ENCODE measurements at places on chromosomes 7 and 10.

- DNase-seq, result no peak
Measured at GRCh38 chr7:2482725-2483451, 6.7 kb upstream of the GRIFIN start.

GRCh38 chr10:114479836-114480235, 75.5 kb upstream of the AFAP1L2 start:
- DNase-seq, result no peak

GRCh38 chr7:75993689-75994387, 557 bp downstream of the TMEM120A start:
- peak; percentile 15 for DNase-seq

DNA sequence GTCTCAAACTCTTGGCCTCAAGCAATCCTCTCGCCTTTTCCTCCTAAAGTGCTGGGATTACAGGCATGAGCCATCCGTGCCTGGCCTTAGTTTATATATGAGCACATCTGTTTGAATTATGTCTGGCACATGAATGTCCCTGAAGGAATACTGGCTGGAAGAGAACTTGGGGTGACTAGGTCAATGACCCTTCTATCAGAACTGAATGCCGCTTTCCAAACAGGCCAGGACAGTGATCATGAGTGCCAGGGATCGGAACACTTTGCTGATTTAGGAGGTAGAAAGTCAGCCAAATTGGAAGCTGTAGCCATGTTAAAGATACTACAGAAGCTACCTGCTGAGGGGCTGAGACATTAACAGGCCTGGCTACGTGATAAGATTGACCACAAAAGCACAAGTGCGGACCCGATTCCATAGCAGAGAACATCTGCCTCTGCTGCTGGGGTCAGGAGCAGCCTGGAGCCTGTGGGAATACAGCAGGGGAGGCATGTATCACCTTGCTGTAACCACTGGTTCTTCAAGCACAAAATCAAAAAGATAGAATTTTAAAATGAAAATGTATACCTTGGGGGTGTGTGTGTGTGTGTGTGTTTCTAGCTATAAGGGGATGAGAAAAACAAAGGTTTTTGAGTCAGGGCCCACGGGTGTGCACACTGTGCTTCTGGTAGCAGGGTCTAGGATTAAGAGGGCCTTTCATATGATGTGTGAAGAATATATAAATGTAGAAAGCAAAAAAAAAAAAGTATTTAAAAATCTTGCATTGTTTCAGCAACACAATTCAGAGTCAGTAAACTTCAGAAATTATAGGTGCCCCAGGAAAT, 293.7 kb downstream of the BBS9 start:
- DNase-seq, result no peak

DNA sequence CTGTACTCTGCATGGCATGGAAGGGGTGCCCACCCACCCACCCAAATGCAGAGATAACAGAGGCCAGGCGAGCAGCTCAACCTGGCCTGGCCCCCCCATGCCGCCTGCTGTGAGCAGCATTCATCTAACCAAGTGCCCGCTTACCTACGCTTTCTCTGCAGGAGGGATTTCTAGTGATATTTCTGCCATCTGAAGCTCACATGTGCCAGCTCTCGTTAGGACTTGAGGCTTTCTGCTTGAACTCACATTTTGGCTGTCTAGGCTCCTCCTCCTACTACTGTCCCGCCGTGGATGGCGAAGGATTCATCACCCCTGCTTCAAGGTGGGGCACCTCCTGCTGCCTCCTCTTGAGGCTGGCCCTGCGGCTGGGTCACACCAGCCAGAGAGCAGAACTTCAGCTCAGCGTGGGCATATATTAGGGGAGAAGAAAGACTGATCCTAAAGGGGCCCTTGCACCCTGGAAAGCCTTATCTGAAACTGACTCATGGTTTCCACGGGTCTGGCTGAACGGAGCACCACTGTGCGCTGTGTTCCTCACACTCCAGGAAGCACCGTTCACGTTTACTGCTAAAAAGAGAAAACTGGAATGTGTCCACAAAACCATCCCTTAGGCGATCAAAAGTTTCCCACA, 45.5 kb downstream of the CTBP2 start:
- no peak for DNase-seq

- DNase-seq, result no peak
Measured at GRCh38 chr10:86673827-86674581, 5.7 kb downstream of the LDB3 start.

DNA sequence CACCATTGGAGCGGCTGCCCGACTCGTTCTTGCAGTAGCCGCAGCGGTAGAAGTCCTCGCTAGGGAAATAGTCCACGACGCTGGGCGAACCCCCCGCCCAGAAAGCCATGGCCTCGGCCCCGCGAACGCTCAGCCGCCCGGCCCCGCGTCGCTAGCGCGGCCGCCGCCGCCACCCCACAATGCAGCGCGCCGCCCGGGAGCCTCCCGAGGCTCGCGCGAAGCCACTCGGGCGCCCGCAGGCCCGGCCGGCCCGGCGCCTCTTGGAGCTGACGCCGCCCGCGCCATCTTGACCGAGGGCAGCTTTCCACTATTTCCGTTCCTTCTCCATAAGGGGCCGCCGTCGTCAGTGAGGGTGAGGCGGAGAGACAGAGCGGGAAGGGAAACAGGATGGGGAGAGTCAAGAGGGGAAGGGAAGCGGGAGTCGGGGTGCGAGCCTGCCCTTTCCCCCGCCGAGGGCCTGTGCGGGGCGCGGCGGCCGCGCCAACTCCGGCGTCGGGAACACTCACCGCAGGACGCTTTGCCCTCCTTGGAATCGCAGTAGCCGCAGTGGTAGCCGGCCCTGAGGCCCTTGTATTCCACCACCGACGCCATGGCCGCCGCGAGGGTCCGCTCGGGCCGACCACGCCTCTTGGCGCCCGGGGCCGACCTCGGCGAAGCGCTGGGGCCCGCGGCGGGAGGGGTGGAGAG, at the start of gene ATE1:
TSS of gene ATE1 (minus strand) at position 191 of the 687 bp plus-strand sequence. CDS start at position 109, 82 bp downstream.
- DNase-seq, result peak; percentile 70

DNA sequence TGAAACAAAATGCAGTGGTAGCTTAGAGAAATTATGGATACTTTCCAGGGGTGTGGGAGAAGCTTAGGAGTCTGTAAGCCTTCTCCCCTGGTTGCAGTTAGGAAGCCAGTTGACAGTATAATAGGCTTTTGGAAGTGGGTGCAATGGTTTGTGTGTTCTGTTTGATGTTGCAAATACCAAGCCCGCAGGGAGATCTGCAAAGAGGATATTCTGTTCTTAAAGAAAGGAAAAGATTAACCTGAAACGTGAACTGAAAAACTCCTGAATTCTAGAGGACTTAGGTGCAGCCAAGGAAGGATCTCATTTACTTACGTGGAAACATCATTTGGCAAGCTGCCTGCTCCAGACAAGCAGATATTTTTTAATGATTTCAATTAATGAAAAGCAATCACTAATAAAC, 496.6 kb downstream of the AUTS2 start:
- DNase-seq, result no peak

DNA sequence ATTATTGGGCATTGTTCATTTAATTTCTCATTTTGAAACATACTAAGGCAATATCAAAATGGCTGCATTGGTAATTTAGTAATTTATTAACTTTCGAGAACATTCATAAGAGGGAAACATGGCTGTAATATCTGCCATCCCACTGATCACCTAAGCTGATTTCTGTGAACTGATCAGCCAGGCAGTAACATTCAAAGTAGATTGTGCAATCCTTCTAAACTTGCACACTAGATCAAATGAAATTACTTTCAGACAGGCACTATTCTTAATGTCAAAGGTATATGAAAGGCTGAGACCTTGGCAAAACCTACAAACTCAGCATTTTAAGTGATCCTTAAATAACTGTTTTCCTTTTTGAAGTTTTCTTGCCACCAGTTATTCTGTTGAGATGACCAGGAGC, 290.7 kb downstream of the CACNA2D1 start:
- no peak for DNase-seq

- no peak for DNase-seq
Measured at GRCh38 chr10:31697271-31698180, 231.1 kb downstream of the ARHGAP12 start.

DNA sequence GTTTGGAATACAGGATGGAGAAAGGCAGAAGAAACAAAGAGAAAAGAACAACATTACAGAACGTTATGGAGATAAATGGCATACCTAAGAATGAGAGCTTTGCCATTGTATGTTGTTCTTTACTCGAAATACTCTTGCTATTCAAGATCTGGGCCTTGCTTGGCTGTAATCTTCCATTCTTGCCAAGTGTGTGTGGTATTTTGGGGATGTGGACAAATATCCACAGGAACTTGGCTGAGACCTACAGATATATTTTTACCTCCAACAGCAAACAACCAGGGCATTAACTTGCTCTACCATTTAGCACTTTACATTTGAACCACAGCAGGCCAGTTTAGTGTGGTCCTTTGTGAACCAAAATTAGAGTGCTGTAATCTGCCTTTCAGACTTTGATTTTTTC, 76.3 kb downstream of the DKK1 start:
- DNase-seq, result no peak

GRCh38 chr10:27890971-27891370, 107.9 kb downstream of the ODAD2 start:
- DNase-seq, result no peak

- no peak for DNase-seq
Measured at GRCh38 chr7:110909117-110909516, 181.8 kb upstream of the LRRN3 start.

DNA sequence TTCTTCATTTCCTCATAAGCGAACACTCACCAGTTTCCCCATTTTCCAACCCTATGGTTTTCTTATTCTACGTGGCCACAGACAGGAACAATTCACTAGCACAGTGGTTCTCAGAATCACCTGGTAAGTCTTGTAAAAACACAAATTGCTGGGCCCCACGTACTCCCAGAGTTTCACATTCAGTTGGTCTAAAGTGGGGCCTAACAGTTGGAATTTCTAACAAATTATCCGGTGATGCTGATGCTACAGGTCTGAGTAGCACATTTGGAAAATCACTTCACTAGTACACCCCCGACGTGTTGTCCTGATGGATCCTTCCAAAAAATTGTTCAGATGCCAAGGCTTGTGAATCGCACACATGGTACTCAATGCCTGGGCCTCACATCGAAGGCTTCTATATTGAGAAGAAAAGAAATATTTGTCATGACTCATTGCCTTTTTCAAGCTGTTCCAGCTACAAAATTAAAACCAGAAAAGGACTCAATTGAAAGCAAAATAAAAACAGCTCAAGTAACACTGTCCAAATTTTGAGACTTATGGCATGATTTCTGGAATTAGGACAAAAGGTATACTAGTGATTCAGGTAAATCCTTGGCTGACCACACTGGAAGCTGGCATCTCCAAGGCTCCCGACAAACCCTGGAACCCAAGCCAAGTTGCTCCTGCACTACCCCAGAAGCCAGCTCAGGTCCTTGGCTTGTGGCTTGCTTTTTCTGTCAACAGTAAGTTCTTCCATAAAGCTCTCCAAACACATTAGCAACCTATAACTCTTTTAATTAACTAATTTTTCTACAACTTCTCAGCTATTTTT, 12.9 kb upstream of the VIM start:
- no peak for DNase-seq

- no peak for DNase-seq
Measured at GRCh38 chr7:2944739-2945138, 98.9 kb downstream of the CARD11 start.

GRCh38 chr7:56051339-56052191, at the start of the genes CCT6A and PSPH:
CCT6A (plus strand) TSS chr7:56051765; CDS start chr7:56051849, 84 bp downstream.
PSPH (minus strand) TSS chr7:56051444; CDS start chr7:56021212, 30,232 bp downstream.
- peak; percentile 87 for DNase-seq
